ENCODE measurements at places on chromosomes 2 and 18. TPM values are rescaled to one million over a fixed set of nuclear protein-coding genes. Genes with fewer than 3 reads are reported as not detected.

DNA sequence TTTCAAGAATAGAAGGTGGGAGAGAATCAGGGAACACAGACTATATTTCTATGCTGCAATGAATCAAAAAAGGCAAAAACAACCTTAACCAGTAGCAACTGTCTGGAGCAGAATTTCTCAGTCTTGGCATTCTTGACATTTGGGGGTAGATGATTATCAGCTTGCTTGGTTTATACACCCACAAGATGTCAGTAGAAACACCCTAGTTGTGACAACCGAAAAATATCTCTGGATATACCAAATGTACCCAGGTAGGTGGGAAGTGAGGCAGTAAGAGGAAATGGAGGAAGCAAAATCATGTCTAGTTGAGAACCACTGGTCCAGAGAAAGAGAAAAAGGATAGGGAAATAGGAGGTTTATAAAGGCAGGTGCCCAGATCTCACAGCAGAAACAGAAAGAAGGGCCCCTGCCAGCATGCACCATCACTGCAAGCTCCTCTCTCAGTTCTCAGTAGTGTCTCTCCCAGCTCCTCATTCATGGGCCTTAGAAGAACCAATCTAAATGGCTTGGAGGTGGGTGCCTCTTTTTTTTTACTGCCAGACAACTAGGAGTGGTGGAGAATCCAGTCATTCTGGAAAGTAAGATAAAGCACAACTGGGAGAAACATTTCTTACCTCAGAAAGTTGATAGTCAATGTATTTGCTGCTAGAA is 50.4 kb downstream of the MBD2 start:
- DNase-seq, result peak; percentile 36

- DNase-seq, result no peak
These were observed 36.9 kb upstream of the FZD7 start for GRCh38 chr2:201996679-201997314.

NR4A2 gene
- 23.0 TPM for total RNA-seq

DNA sequence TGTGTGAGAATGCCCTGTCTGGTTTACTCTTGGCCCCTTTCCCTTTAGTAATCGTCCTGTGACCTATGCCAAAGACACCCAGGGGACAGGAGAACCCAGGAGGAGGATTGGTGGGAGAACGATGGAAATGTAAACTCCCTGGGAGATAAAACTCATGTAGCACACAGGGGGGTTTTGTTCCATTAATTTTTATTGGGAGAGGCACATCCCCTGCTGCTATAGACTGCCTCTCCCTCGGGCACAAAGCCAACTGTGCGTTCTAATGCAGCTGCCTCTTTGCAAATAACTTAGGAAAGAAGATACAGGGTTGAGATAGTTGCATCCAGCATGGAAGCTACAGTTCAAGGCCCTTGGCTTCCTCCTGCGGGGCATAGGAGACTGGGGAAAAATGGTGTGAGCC is 489.6 kb downstream of the SLC4A3 start:
- DNase-seq, result no peak

KLHL30 gene
- not detected for total RNA-seq

GRCh38 chr2:20618886-20619521 is 31.9 kb downstream of the HS1BP3 start:
- DNase-seq, result peak; percentile 3

HAAO gene
- total RNA-seq, result 1.2 TPM

GRCh38 chr18:9969247-9969646 is 55.4 kb downstream of the VAPA start:
- DNase-seq, result no peak

MAP3K19 gene
- total RNA-seq, result not detected

PCARE gene
- total RNA-seq, result not detected

GRCh38 chr2:102069311-102069974 is 73.1 kb upstream of the IL1R1 start:
- DNase-seq, result no peak

DNA sequence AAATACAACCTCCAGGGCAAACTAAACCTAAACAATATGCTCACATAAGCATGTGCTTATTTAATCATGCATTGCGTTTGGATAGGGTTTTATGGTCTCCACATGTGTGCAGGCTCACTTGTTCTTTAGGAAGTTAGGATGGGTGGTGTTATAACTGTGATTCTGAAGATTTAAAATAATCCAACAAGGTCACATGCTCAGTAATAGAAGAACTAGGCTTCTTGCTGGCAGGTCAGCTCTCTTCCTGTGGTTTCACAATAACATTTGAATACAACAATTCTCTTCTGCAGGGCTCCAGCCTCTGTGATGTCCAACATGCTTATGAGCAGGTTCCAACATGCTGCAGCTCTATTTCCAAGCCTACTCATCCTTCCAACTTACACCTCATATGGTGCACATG is 84.0 kb downstream of the MYL12B start:
- DNase-seq, result no peak

DNA sequence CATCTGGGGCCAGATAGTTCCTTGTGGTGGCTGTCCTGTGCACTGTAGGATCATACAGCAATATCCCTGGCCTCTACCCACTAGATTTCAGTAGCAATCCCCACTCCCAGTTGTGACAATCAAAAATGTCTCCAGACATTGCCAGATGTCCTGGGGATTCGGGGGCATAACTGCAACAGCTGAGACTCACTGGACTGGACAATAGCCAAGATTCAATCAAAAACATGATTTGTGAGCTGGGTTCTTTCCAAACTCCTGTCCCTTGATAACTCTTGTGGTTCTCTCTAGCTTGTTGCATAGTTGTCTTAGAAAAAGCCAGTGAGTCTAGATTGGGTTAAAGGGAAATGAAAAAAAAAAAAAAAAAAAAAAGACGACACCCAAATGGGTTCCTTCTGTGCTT is 293.4 kb downstream of the CELF4 start:
- DNase-seq, result no peak

GRCh38 chr2:47905386-47906156 is 727 bp downstream of the FBXO11 start:
- peak; percentile 77 for DNase-seq

DNA sequence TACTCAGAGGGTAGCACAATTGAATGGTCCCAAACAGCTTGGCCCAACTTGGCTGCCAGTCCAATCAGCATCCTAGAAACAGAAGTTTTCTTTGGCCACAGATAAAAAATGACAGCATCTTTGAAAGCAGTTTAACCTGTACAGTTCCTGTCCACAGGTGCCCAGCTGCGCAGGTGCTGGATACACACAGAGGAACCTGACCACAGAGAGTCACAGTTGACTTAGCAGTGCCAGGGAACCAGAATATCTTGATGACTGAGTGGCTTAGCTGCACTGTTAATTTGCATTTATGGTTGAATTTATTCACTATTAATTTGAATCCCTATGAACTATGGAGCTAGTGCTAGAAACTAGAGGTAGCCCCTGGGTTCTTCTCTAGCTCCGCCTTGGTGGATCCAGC is 93.7 kb downstream of the TPGS2 start:
- DNase-seq, result no peak

DDX18 gene
- total RNA-seq, result 161 TPM

DNA sequence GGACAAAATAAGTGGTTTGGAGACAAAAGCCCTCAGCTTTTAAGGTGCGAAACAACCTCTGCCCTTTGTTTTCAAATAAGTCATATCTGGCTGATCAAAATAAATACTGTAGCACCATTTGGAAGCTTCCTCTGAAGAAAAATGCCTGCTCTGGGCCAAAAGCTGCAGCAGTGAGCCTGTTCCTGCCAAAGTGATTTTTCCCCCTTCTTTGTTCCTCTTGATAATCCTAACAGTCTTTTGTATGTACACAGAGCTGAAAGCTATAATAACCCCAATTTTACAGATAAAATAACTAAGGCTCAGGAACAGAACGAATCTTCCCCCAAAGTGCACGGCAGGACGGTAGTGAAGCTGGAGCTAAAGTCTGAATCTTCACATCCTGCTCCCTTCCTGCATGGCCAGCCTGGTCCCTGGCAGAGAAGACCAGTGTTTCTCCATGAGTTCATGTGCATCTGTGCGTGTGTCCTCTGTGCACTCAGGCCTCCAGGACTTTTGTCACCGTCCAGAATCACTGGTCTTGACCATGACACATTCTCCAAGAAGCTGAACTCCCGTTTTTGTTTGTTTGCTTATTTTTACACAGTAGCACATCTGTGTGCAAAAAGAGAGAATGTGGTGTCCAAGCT is 2114.1 kb upstream of the PIK3C3 start:
- no peak for DNase-seq

DNA sequence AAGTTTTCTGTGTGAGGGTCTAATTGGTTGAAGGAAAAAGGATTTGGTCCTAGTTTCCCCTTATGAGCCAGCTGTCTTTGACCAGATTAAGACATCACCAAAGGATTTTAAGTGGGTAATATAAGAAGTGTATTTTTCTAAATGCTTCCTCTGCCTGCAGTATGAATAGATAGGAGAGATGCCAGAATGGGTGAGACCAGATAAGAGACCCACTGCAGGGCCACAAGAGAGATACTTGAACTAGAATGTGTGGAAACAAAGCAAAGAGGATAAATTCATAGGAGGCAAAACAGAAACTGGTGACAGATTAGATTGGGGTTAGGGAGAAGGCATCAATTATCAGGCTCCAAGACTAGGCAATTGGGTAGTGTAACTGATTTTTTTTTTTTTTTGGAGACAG is 1.1 kb upstream of the HDHD2 start:
- DNase-seq, result no peak

RAB27B gene
- 0.35 TPM for total RNA-seq

CDCA7 gene
- 88.2 TPM for total RNA-seq

DNA sequence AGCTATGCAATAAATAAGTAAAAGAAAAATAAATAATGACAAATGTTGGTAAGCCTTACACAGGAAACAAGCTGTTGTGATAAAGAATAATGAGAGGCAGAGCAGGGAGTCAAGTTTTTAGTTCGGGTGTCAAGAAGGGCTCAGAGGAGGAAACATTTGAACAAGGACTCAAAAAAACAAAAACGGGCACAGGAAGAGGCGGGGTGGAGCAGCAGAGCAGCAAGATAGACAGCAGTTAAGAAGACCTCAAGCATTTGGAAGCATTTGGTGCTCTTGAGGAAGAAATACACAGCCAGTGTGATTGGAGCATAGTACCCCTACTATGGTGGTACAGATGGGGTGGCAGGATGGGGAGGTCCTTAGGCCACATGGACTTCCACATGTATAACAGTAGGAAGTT is 2.8 kb downstream of the TMEM169 start:
- peak; percentile 42 for DNase-seq

DNA sequence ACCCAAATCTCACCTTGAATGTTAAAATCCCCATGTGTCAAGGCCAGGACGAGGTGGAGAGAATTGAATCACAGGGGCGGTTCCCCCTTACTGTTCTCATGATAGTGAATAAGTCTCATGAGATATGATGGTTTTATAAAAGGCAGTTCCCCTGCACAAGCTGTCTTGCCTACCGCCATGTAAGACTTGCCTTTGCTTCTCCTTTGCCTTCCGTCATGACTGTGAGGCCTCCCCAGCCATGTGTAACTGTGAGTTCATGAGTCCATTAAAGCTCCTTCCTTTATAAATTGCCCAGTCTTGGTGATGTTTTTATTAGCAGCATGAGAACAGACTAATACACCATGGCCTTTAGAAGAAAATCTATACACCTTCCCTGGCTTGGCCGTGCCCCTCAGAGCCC is 7.4 kb upstream of the MBP start:
- DNase-seq, result no peak

RNF25 gene
- 14.1 TPM for total RNA-seq

DNA sequence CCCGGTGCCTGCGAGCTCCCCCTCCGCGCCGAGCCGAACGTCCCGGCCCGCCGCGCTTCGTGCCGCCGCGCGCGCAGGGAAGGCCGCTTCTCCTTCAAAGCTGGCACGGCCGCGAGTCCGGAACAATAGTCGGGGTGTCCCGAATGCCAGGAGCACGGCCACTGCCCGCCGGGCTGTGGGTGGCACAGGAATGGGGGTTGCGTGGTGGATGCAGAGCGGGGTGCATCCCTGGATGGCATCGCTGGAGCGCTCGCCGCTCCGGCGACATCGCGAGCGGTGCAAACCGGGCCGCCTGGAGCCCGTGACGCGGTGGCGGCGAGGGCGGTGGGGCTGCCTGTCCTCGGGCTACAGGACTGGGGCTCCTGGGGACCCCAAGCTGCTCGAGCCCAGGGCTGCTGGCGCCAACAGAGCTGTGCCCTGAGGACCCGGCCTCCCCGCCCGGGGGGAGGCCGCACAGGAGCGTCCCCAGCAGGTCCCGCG is 1.1 kb upstream of the SATB2 start:
- DNase-seq, result peak; percentile 54

- DNase-seq, result peak; percentile 43
These were observed 681 bp upstream of the NRP2 start for GRCh38 chr2:205681401-205682238.

GRCh38 chr2:159904127-159904958 is 106.3 kb upstream of the CD302 start:
- peak; percentile 91 for DNase-seq

- no peak for DNase-seq
These were observed 76.3 kb downstream of the TMX3 start for GRCh38 chr18:68638613-68639012.

PRKAG3 gene
- total RNA-seq, result not detected

MAP2 gene
- 0.39 TPM for total RNA-seq

DCC gene
- total RNA-seq, result not detected

DNA sequence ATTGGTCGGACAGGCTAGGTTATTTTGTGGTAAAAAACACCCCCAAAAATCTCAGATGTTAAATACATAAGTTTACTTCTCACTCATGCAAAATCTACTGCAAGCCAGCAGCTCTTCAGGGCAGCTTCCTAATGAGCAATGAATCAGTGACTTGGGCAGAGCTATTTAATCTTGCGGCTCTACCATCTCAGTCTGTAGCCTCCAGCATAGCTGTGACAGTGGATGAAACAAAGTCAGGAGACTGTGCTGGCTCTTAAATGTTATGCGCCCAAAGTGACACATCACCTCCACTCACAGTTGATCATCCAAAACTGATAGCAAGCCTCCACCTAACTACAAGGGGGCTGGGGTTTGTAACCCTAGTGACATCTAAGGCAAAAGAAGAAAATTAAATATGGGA is 571.9 kb downstream of the METTL4 start:
- DNase-seq, result no peak

GKN1 gene
- not detected for total RNA-seq

- DNase-seq, result no peak
These were observed 213.4 kb downstream of the DCC start for GRCh38 chr18:52553441-52553840.

OTOS gene
- not detected for total RNA-seq

DNA sequence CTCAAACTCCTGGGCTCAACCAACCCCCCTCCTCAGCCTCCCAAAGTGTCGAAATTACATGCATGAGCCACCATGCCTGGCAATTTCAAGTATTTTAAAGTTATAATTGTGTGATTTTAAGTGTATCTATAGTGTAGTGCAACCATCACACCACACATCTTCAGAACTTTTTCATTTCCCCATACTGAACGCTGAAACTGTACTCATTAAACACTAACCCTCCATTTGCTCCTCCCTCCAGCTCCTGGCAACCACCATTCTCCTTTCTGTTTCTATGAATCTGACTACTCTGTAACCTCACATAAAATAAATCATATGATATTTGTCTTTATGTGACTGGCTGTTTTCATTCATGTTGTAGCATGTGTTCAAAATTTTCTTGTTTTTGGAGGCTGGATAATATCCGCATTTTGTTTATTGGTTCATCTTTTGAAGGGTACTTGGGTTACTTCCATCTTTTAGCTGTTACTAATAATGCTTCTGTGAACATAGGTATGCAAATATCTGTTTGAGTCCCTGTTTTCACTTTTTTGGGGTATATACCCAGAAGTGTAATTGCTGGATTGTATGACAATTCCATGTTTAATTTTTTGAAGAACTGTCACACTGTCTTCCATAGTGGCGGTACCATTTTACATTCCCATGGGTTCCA is 188.2 kb downstream of the PLCL1 start:
- no peak for DNase-seq

- no peak for DNase-seq
These were observed 96.9 kb downstream of the AAK1 start for GRCh38 chr2:69546646-69547045.

GRCh38 chr2:170571612-170572011 is 143.5 kb upstream of the SP5 start:
- no peak for DNase-seq
